Bone marrow (tissue), 2 donors: ENCODE measurements at places on chromosomes 4 and X.
A peak's percentile ranks its signal among the peaks of the same experiment; 100 is the strongest.

- DNase-seq, result no peak
Measured at GRCh38 chr4:36256398-36256891, 12.1 kb upstream of the ARAP2 start.

- DNase-seq, result no peak
Measured at GRCh38 chrX:149272690-149273463, 232.2 kb downstream of the IDS start.

GRCh38 chr4:4754641-4755040 is 104.8 kb upstream of the MSX1 start:
- no peak for DNase-seq

DNA sequence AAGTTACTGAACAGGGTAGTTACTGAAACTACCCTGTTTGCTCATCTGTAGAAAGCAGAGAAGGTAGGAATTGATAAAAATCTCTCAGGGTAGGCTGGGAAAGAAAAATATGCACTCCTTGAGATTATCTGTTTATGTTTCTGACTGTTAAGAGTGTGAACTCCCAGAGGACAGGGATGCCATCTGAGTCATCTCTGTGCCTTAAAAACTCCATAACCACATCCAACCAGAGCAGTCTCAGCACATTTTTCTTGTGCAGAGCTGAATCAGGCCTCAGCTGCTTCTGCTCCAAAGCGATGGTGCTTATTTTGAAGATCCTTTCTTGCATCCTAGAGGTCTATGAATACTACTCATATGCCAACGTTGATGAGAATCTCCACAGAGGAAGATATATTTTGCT is 9.9 kb downstream of the CENPVL3 start:
- DNase-seq, result no peak

DNA sequence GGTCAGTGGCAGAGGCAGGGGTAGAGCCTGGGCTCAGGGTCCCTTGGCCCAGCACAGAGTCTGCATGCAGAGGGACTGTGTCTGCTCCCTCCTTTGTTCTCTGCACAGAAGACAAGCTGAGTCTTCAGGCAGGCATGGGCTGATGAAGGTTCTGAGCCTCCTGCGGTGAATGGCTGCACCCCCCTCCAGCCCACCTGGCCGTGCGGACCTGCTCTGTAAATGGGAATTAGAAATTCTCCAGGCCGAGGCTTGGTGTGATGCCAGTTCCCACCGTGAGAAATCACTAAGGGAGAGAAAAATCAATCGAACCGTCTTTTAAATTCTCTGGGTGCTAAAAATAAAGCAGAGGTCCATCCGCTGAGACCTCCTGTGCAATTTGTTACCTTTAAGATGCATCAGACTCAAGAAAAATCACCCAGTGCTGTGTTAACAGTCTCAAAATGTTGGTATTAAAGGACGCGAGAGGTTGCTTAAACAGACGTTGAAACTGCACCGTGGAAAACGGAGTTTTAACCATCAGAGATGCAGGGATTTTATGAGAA is 96.0 kb downstream of the WFS1 start:
- DNase-seq, result no peak

DNA sequence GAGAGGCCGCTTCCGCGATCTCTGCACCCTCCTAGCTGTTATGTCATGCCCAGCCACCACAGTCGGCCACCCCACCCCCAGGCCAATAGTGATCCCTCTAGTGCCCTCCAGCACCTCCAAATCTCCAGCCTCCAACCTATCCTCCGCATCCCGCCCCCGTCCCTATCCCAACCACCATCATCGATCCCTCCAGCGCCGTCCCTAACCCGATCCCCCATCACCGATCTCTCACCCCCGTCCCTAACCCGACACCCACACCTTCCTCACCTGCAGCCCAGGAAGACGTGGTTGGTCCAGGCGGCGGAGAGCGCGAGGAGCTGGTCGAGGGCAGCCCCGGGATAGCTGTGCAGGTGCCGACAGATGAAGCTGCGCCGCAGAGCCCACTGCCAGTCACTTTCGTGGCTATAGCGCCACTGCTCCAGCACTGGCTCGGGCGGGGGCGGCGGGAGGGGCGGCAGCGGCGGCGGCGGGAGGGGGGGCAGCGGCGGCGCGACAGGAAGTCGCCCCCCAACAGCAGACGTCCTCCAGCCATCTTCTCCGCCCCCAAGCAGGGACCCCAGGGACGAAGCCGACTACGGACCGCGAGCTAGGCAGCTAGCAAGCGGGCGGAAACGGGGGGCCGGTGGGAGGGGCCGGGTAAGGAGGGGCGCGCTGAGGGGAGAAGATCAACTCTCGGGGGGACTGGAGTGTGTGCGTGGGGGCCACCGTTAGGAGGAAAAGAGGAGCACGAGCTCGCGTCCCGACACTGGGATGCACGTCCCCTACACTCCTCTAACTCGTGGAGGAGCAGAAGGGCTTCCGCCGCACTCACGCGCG is 552 bp downstream of the NKRF start:
- DNase-seq, result peak; percentile 22

DNA sequence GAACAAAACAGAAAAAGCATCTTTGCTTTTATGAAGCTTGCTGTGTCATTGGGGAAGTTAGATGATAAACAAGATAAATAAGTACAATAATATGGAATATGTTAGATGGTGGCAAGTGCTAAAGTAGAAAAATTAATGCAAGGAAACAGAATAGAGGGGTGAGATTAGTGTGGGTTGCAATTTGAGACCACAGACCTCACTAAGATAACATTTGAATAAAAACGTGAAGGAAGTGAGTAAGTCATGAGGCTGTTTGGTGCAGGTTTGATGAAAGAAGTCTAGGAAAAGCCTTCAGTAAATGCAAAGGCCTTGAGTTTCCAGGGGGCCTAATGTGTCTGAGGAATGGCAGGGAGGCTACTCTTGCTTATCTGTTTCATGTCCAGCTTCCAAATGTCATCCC is 102.5 kb downstream of the CFAP299 start:
- DNase-seq, result no peak

DNA sequence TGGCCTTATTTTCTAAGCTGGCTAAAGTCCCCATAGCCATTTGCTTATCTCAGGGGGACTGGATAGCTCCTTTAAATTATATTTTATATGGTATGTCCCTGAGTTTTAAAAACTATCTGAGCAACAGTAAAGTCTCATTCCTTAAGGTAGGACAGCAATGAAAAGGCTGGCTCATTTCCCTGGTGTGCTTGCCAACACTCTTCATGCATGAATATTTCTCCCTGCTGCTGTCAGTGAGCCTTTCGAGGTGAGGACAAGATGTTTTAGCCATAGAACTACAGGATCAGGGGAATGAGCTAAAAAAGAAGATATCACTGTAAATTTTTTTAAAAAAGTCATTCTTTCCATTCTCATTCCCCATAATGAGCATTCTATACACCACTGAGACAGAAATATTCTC is 427.3 kb upstream of the FAM241A start:
- no peak for DNase-seq

- DNase-seq, result no peak
Measured at GRCh38 chr4:2861631-2862436, 18.2 kb downstream of the ADD1 start.

DNA sequence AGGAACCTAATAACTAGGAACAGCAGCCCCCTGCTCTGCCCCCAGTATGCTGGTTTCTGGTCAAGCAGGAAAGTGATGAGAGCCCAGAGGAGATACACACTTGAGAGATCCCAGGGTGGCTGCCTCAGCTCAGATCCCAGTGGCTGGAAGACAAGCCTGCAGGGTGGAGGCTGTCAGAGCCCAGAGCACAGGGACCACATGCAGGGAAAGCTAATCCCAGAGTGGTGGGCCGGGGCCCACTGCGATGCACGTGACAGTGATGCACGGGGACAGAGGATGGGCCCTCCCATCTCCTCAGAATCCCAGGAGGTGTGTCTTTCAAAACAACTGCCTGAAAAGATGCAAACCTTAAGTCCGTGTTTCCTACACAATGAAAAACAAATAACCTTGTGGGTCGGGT is 29.1 kb upstream of the CRMP1 start:
- no peak for DNase-seq

DNA sequence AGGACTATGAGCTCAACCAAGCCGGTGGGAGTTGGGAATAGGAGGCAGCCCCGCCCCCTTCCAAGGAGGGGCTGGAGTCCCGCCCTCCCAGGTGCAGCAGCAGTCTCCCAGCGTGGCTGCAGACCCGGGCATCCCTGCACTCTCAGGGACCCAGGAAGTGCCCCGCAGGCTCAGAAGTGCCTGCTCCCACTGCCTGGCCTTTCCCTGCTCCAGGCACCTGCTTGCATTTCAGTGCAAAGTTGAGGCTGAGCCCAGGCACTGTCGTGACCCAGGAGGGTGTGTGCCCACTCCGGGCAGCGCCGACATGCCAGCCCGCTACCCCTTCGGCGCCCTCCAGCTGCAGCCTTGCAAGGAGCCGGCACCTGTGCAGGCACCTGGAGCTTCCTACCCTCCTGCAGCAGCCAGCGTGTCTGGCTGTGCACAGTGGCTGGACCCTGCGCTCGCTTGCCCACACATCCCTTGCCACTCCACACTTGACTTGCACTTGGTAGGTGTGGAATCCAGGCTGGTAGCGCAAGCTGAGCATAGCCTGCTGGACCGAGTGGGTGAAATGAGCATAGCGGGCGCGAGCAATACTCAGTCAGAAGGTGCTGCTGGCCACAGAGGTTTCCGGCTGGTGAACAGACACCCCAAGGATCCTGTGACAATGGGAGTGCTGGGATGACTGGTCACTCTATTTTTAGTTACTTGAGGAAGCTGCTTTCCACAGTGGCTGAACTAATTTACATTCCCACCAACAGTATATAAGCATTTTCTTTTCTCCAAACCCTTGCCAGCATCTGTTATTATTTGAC is 236.3 kb downstream of the PCDH10 start:
- no peak for DNase-seq

GRCh38 chrX:2325076-2325784 is 175.5 kb downstream of the DHRSX start:
- no peak for DNase-seq

- DNase-seq, result no peak
Measured at GRCh38 chrX:110021258-110022022, 18.5 kb downstream of the TMEM164 start.

DNA sequence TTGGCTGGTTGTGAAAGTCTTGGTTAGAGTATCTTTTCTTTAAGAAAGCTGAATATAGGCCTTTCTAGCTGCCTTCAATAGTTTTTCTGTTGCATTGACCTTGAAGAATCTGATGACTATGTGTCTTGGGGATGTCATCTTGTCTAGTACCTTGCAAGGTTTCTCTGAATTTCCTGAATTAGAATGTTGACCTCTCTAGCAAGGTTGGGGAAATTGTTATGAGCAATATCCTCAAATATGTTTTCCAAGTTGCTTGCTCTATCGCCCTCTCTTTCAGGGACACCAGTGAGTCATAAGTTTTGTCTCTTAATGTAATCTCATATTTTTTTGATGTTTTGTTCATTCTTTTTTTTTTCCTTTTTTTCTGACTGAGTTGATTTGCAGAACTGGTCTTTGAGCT is 194.7 kb downstream of the RAB28 start:
- no peak for DNase-seq

GRCh38 chr4:117817301-117817700 is 217.0 kb upstream of the NDST3 start:
- DNase-seq, result no peak

DNA sequence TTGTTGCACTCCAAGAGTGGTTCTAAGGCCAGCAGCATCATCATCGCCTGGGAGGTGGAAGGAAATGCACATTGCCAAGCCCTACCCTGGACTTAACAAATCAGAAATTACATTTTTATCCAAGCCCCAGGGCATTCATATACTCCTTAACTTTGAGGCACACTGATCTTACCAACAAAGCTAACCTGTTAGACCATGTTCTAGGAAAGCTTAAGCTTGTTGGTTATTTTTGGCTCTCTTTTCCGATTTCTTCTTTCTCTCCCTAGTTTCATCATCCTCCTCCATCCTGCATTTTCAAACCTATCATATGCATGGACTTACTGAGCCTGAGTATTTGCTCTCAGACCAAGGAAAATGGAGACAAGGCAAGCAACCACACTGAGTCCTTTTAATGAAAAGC is 133.4 kb downstream of the OPHN1 start:
- DNase-seq, result no peak

DNA sequence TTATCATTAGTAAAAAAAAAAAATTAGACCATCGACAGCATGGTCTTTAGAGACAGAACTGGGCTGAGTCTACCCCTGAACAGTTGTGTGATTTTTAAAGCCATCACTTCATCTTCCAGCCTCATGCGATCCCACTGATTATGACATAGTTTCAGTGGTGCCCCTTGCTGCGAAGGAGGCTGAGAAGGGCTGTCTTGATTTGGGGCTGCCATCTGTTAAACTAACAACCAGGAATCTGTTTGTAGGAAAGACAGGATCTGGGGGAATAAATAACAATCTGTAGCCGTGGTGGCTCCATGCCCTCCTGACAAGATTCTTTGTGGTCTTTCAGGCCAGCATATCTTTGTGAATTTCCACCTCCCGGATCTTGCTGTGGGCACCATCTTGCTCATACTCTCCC is 17.1 kb downstream of the SLC34A2 start:
- no peak for DNase-seq

DNA sequence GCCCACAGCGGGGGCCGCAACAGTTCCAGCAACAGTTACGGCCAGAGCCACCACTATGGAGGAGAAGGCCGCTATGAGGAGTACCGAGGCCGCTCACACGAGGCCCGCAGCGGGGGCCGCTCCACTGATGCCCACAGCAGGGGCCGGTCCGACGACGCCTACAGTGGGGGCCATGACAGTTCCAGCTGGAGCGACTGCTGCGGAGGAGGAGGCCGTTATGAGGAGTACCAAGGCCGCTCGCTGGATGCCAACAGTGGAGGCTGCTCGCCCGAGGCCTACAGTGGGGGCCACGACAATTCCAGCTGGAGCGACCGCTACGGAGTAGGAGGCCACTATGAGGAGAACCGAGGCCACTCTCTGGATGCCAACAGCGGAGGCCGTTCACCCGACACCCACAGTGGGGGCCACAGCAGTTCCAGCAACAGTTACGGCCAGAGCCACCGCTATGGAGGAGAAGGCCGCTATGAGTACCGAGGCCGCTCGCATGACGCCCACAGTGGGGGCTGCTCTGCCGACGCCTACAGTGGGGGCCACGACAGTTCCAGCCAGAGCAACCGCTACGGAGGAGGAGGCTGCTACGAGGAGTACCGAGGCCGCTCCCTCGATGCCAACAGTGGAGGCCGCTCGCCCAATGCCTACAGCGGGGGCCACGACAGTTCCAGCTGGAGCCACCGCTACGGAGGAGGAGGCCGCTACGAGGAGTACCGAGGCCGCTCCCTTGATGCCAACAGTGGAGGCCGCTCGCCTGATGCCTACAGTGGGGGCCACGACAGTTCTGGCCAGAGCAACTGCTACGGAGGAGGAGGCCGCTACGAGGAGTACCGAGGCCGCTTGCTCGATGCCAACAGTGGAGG is 1.7 kb downstream of the RBMXL3 start:
- DNase-seq, result no peak

- DNase-seq, result no peak
Measured at GRCh38 chr4:20592013-20592412, 108.2 kb upstream of the PACRGL start.

GRCh38 chr4:78653655-78654054 is 102.1 kb downstream of the ANXA3 start:
- DNase-seq, result no peak

- no peak for DNase-seq
Measured at GRCh38 chr4:172207886-172208285, 394.7 kb downstream of the GALNTL6 start.

GRCh38 chr4:119498527-119498926 is 130.1 kb downstream of the PDE5A start:
- no peak for DNase-seq

GRCh38 chrX:153568451-153569011 is 30.4 kb downstream of the CCNQ start:
- no peak for DNase-seq

GRCh38 chrX:70488856-70489255 is 44.2 kb downstream of the DLG3 start:
- no peak for DNase-seq
